Stimulated activated CD8-positive, alpha-beta memory T cell treated with anti-CD3 and anti-CD28 coated beads, Interleukin-4, amount 100 ng/mL, for 4 hours (primary cell): ENCODE measurements at places on chromosomes 5 and 9.

DNA sequence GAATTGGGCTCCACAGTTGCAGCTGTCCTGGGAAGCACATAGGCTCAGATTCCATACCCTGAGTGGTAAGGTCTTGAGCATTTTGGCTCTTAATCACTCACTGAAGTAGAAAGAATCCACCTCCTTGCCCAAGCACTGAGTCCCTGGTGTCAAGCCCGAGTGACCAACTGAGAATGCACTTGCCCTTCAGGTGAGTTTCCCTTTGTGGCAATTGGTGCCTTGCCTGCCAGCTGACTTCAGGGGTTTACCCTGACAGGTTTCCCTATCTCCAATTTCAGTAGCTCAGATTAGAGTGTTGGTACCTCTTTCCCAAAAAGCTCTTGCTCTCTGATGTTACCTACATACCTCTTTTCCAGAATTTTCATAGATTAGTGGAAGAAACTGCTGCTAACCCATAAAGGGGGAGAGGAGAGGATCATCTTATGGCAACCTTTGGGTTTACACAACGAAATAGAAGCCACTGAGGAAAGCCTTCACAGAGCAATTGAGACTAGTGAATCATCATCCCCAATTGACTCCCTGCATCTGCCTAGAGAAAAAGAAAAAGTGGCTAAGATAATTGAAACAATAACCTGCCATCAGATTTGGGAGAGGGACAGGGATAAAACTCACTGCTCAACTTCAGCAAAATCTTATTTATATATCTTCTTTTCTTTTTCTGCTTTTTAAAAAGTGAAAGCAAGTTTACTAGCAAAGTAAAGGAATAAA is 48.6 kb downstream of the CCL28 start:
- no peak for DNase-seq

DNA sequence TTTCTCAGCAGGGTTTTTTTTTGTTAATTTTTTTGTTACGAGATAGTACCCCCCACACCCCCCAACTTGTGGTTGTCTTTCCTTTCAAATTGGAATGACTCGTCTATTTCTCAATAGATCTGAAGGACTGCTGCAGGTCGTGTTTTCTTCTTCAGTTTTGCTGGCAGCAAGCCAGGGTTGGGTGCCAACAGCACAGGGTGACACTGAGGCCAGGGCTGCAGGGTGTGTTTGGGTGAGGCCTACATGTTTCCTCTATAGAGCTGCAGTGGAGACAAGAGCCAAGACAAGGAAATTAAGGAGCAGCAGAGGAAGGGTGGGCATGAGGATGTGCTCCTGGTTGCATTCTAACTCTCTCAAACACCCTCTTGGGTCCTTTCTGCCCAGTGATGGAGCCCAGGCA is 52.2 kb downstream of the NXNL2 start:
- DNase-seq: no peak

- DNase-seq: peak; percentile 9
These were observed 35.2 kb upstream of the SPATA31C2 start for GRCh38 chr9:88173378-88173999.

- DNase-seq: no peak
These were observed 76.4 kb downstream of the ECPAS start for GRCh38 chr9:111407813-111408212.

- DNase-seq: no peak
These were observed 95.1 kb downstream of the ANXA2R start for GRCh38 chr5:42944989-42945388.

DNA sequence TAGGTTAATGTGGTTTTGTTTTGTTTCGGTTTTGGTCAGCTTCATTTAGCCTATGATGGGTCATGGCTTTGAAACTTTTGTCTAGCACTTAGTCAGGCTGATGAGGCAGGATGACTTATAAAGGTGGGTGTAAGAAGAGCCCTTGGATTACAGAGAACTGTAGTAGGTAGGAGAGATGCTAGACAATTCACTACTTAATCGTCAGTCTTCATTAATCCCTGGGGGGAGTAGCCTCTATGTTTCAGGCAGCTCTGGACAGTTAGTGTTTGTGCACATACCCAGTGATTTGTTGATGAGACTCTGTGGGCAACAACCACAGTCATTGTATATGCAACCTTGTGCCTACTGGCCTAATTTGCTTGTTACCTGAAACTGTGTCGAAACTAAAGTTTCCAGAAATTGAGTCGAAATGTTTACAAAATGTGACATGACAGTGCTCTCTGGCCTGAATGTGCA is 113.3 kb downstream of the MTREX start:
- no peak for DNase-seq

GRCh38 chr9:123336959-123337358 is 19.0 kb upstream of the CRB2 start:
- no peak for DNase-seq

DNA sequence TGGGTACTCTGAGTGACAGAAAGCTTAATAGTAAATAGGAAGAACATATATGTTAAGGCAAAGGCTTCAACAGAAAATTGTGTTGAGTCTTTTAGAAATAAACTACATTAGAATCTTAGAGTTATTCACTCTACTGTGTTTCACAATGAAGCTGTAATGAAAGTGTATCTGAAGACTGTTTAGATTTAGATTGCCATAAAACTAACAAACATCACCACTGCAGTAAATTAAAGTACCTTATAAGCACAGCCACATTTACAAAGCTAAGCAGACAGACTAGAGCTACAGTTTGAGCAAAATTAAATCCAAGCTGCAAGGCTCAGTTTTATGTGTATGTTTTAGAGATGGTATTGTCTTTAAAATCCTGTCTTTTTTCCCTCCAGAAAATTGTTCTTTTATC is 172.4 kb downstream of the PBX3 start:
- no peak for DNase-seq

DNA sequence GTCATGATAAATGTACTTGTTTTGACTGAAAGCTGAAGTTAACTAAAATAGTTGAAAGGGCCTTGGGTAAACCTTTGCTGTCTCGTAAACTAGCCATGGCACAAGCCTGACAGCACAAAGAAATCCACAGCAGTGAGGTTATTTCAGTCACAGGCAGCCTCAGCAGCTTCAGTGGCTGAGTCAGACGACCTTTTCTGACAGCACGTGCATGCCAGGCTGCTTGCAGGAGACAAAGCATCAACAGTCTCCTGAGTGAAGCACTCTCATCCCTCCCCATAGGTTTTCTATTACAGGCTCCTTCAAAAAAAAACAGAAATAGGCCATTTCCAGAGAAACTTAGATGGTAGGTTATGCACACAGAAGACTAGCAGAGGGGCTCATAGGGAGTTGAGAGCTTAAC is 34.6 kb downstream of the OXCT1 start:
- no peak for DNase-seq

GRCh38 chr5:12691330-12691729 is 787.1 kb upstream of the CTNND2 start:
- DNase-seq: no peak

- DNase-seq: no peak
These were observed 7.4 kb downstream of the DMRTA1 start for GRCh38 chr9:22454016-22454415.

DNA sequence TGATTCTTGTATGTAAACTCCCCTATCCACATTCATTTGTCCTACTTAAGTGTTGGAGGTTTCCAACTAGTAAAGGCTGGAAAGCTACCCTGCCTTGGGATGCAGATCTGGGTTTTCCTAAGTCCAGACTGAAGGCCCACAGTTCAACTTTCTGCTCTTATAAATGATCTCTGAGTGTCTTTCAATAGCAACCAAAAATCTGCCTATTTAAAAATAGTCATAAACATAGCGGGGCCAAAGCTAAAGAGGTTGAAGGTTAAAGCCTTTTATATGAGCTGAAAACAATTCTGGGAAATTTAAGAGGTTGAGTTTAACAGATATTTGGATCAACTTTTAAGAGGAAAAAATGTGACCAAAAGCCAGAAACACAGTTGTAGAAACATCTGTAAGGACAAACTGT is 87.2 kb downstream of the NTRK2 start:
- DNase-seq: no peak

GRCh38 chr9:125329978-125330377 is 68.4 kb downstream of the GAPVD1 start:
- no peak for DNase-seq

- DNase-seq: no peak
These were observed 491 bp downstream of the APC start for GRCh38 chr5:112738191-112738560.

GRCh38 chr5:29005386-29005785 is 1967.0 kb upstream of the CDH9 start:
- DNase-seq: no peak

DNA sequence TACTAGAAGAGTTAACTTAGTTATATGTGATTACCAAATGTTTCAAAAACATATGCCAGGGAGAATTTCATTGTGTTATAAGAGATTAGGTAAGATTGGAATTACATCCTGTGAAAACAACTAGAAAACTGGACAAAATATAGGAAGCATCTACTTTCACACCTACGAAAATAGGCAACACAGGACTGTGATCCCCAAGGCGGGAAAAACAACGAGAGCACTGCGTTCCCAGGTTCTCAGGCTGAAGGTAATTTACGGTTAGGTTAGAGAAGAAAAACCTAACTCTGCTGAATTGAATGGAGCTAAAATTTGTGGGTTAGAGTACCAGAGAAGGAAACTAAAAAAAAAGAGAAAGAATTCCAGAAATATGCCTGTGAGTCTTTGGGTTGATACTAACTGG is 28.4 kb downstream of the ACOT12 start:
- DNase-seq: no peak

DNA sequence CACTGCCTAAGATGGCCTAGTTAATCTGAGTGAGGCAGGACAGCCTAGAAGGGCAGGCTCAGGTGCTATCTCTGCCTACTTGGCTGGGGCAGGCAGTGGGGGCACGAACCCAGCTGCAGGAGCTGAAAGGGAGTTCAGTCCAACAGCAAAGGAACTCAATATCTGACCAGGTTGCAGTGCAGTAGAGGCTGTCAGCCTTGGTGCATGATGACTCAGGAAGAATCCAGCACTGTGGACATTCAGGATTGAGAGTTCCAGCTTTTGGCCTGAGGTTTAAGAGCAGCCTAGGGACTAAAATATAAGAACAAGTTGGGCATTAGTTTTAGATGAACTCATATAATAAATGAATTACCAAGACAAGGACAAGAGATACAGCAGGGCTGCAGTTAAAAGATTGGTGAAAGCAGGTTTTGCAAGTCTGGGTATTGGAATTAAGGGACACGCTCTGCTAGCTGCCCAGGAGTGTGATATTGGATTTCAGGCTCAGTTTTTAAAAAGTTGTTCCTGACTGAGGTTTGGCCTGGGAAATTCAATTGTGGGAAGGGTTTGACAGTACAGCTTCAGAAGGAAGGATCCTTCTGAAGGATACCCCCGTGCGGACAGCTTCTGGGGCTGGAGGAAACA is 64.7 kb upstream of the ATG10 start:
- DNase-seq: no peak

DNA sequence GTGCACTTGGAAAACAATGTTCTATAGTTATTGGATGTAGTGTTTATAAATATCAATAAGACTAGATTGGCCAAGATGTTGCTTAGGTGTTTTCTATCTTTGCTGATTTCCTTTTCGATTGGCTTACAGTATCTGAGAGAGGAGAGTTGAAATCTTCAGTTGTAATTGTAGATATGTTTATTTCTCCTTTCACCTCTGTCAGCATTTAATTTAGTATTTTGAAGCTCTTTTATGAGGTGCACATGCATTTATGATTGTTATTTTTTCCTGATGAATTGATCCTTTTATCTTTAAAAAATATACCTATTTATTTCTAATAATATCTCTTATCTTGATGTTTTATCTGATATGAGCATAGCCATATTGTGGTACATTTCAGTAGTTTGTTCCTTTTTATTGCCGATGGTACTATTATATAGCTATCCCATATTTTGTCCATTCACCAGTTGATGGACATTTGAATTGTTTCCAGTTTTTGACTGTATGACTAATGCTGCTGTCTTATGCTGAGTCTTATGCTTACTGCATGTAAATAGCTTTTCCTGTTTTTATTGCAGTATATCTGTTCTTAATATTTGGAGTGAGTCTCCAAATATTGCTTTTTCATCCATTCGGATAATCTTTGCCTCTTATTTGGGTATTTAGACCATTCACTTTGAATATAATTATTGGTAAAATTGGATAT is 34.7 kb downstream of the ERCC6L2 start:
- no peak for DNase-seq

DNA sequence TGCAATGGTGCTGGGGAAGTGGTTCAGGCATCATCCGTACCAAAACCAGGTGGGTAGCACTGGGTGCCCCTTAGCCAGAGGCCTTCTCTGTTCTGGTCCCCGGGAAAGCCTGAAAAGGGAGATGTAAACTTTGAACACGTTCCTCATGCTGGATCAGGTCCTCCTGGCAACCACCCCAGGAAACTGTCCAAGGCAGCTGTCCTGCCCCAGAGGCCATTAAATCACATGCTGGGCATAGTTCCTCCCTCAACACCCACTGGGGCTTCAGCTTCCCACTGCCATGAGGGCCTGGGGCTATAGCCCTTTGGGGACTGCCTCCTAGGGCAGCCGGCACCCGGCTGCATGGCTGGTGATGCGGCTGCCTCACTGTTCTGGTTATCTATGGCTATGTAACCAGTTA is 228.9 kb upstream of the MVB12B start:
- DNase-seq: no peak

DNA sequence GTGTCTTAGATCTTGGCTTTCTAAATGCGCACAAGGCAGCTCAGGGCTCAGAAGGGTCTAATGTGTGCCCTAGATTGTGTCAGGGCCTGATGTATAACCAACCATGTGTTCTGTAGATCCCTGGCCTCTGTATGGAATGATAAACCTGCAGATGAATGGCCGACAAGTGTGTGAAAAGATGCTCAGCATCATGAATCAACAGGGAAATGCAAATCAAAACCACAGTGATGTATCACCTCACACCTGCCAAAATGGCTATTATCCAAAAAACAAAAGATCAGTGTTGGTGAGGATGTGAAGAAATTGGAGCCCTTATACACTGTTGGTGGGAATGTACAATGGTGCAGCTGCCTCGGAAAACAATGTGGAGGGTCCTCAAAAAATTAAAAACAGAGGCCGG is 489.8 kb downstream of the SEMA5A start:
- DNase-seq: no peak

- no peak for DNase-seq
These were observed 10.1 kb downstream of the ATG12 start for GRCh38 chr5:115831163-115831768.

DNA sequence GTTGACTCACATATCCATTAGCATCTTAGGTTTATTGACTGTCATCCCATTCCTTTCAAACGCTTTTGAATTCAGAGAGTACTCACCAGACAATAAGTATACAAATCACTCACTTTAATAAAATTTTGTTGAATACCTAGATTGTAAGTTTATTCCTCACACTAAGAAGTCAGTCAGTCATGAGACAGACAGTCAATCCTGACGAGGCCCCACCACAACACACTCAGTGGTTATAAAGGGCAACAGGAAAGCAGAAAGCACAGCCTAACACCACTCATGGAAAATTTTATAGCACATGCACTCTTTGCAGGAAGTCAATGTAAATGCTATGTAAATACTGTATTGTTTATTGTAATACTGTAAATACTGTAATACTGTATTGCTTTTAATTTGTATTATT is 176.3 kb upstream of the PTGER4 start:
- no peak for DNase-seq

DNA sequence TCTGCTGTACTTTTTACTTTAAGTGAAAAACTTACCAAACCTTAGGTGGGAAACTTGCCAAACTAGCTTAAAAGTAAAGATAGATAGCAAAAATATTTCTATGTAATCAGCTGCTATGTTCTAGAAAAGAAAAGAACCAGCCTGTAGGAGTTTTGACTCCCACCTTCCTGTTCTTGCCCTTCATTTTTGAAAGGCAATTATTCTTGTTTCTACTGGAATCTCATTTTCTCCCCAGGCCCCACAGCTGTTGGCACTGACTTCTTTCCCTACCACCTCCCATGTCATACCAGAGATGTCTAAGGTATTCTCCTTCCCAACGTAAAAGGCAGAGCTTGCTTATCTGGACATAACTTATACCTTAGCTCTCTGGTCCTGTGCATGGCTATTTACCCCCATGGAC is 389.7 kb downstream of the ARHGEF28 start:
- no peak for DNase-seq
